ENCODE measurements at places on chromosomes 7 and 10. TPM values are rescaled to one million over a fixed set of nuclear protein-coding genes. Genes with fewer than 3 reads are reported as not detected.

Gene OR6B1
- total RNA-seq: not detected

Gene NFE2L3
- 4.9 TPM for total RNA-seq

Gene CH25H
- 6.0 TPM for total RNA-seq

Gene ICA1
- total RNA-seq: 22.1 TPM

Gene GTF2IRD2
- 30.4 TPM for total RNA-seq

Gene HTR7
- total RNA-seq: 0.66 TPM

Gene C1GALT1
- total RNA-seq: 35.5 TPM

Gene SFRP4
- 27.2 TPM for total RNA-seq

Gene LIPN
- total RNA-seq: not detected

Gene NPSR1
- total RNA-seq: not detected
